Islet precursor cell (in vitro differentiated cells): ENCODE measurements at places on chromosomes 7 and 10.
A peak's percentile ranks its signal among the peaks of the same experiment; 100 is the strongest.

GRCh38 chr10:18000601-18001000 is 48.9 kb downstream of the SLC39A12 start:
- no peak for DNase-seq

- DNase-seq: peak; percentile 48
These were observed 952 bp upstream of the MAFK start for GRCh38 chr7:1529383-1530116.

DNA sequence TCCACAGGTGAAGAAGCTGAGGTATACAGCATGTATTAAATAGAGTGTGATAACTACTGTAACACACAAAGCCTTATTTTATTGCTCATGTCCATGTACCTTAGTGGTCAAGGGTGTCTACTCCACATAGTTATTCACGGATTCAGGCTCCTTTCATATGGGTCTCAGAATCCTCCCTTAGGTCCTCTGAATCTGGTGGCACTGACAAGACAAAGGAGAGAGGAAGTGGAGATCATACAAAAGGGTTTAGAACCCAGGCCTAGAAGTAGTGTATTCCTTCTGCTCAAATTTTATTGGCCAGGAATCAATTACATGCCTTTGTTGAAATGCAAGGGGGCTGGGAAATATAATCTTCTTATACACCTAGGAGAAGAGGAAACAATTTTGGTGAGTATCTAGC is 164.6 kb downstream of the PTEN start:
- no peak for DNase-seq

DNA sequence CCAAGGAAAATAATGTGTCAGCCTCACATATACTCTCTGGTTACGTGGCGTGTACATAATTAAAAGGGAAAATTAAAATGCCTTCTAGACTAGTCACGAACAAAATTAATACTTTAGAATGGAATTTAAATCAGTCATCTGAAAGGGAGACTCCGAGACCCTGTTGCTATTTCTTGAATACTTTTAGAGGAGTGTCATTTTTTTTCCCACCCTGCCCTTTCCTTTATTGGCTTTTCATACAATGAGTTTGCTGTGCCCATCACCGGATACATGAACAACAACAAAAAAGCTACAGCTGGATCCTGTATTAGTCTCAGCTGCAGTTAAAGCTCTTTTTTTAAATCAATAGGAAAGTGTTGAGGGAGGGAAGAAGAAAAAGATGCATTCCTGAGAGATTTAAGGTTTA is 20.1 kb downstream of the CYTH3 start:
- no peak for DNase-seq

GRCh38 chr10:97553575-97554031 is 19.0 kb upstream of the ANKRD2 start:
- peak; percentile 88 for DNase-seq

DNA sequence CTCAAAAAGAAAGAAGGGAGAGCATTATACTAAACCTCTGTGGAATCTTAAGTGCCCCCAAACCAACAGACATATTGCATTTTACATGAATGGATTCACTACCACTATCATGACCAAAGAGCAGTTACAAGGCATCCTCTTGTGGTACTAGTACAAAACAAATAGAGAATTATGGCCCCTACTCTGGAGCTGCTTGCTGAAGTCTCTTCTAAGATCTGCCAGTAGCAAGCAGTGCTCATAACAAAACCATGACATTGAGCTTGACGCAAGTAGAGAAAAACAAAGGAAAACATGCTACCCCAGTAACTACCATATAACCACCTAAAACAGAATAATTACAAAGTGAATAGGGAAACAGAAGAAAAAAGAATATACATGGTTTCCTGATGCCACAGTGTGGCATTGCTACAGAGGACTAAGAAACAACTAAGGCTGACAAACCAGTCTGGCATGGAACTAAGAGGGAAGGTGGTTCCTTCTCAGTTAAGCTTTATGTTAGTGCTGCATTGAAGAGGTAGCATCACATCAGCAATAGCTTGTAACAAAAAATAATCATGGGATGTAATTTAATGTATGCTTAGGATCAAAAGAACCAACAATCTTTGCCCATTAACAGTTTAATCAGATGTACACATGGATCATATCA is 150.2 kb upstream of the AGR3 start:
- no peak for DNase-seq
